Activated CD4-positive, alpha-beta T cell treated with anti-CD3 and anti-CD28 coated beads, Interleukin-2, amount 50 U/mL, for 1 hour (primary cell): ENCODE measurements at places on chromosomes 7 and 10.

DNA sequence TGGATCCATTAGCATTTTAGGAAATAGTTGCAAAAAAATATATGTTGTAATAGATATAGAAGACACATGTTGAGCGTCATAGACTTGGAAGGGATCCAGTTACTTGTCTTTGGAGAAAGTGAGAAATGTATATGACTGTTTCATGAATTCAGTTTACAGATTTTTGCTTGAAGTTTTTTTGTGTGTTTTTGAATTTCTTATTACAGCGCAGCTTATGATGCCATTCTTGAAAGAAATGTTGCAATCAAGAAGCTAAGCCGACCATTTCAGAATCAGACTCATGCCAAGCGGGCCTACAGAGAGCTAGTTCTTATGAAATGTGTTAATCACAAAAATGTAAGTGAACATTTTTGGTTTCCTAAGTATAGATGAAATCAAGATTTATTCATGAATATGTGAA, 98.2 kb downstream of the MAPK8 start:
- DNase-seq = no peak

DNA sequence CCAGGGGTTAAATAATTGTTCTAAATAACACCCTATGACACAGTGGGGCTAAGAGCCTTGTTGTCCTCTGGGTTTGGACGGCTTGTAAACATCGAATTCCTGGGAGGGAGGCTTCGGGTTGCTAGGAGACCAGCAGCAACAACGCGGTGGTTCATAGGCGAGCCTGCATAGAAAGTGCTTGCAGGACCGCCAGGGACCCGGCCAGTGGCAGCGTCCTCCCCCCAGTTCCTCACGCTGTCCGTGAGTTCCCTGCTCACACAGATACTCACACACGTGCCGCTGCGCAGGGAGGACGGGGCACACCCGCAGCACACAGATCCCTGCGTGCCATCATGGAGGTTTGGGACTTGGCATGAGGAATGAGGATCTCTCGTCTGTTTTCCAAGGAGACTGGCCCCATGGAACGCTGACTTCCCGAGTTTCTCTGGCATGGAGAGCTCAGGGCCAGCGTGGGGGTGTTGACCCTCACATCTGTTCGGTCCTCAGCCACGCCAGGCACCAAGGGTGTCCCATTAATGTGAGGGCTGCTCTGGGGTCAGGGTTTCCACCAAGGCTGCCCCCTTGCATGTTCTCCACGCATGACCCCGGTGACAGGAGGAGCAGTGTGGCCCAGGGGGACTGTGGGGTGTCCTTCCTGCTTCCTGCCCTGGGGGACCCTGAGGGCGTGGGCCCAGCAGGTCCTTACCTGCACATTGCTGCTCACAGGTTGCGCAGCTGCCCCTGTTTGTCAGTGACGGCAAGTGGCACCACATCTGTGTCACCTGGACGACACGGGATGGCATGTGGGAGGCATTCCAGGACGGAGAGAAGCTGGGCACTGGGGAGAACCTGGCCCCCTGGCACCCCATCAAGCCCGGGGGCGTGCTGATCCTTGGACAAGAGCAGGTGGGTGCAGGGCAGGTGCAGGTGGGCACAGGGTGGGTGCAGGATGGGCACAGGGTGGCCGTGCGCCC, 9.7 kb downstream of the NPTX2 start:
- DNase-seq = no peak

DNA sequence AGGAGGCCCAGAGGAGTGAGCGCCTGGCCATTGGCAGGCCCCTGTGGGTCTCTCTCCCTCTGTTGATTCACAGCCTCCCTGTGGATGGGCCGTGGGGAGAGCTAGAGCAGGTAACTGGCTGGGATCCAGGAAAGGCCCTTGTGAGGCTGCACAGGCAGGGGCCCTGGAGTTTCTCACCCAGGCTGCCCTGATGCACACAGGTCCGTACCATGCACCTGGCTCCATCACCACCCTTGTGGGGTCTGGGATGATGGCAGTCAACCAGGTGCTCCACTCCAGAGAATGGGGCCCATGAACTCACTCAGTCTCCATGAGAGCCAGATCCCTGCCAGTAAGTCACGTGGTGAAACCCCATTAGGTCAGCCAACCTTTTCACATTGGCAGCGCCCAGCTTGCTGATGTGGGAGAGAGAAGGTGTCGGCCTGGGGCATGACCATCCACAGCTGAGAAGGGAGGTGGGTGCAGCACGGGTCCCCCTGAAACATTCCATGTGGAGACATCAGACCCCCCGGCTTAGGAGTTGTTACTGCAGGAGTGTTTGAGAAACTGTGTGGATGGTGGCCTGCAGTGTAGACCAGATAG, 320.8 kb downstream of the ADARB2 start:
- DNase-seq = no peak

- DNase-seq = no peak
Observed at GRCh38 chr7:125465527-125465926, 535.9 kb upstream of the POT1 start.

DNA sequence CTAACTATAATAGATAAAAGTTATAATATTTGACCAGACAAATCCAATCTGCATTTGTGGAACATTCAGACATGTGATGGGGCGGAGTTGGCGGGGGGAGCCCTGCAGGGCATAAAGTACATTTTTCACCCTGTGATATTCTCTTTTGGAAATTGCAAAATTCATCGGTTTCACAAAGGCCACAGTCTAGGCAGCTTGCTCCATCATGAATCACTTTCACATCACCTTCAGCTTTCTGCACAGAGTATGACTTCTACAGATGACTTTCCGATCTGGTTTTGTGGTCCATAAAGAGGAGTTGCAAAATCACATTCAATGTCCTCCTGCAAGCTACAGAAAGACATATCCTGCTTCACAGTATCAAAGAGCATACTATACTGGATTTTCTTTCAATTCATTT, 51.4 kb upstream of the APBB1IP start:
- no peak for DNase-seq

- DNase-seq = no peak
Observed at GRCh38 chr10:48474765-48475365, 130.0 kb downstream of the ARHGAP22 start.

DNA sequence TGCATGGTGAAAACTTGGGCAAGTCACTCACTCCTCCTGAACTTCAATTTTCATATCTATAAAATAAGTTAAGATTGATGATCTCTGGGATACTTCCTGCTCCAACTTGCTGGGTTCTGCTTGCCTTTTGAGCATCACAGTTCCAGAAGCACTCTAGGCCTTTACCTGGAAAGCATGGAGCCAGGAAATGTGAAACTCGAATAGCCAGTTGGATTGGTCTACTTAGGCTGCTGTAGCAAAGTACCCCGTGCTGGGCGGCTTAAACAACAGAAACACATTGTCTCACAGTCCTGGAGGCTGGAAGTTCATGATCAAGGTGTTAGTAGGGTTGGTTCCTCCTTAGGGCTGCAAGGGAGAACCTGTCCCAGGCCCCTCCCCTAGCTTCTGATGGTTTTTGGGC, 64.5 kb downstream of the NAMPT start:
- no peak for DNase-seq

GRCh38 chr10:79561257-79561656, 1.1 kb upstream of the SFTPA2 start:
- no peak for DNase-seq

DNA sequence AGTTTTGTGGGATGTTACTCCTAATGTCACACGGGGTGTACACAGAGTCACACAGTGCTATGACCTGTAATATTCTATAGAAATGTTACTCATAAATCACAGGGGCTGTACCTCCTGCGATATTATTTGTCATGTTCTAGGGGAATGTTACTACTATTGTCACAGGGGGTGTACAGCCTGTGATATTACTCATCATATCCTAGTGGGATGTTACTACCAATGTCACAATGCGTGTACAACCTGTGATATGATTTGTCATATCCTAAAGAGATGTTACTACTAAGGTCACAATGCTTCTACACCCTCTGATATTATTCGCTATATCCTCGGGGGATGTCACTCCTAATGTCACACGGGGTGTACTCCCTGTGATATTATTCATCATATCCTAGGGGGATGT, 7.6 kb upstream of the CCZ1B start:
- no peak for DNase-seq

DNA sequence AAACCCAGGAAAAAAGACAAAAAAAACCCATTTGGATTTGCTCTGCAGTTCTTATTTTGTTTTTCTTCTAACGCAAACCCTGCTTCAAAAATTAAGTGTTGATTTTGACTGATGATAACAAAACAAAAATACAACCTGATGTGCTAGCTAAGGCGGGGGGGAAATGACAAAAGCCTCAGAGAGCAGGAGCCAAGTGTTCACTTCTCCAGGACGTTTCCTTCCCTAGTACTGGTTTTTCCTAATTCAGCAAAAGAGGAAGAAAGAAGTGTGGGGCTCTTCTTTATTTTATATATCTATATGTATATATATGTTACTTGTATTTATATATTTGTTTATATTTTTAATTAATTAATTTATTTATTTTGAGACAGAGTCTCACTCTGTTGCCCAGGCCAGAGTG, 28.0 kb downstream of the SNX10 start:
- DNase-seq = no peak

DNA sequence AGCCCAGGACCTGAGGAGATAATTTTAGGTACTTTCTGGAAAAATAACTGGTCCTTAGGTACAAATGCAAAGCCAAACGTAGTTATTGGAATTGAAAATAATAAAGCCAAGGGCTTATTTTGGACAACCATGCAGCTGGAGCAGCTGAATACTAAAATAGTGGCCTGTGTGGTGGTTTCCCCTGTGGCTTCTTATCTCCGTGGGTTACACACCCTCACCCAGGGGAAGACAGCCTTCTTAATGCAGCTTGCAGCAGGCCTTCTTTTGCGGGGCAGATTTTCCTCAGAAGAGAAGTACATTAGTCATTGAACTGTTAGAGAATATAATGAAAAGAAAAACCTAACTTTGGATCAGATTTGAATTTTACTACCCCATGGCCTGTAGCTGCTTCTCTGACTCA, 133.5 kb downstream of the ST7 start:
- DNase-seq = no peak

DNA sequence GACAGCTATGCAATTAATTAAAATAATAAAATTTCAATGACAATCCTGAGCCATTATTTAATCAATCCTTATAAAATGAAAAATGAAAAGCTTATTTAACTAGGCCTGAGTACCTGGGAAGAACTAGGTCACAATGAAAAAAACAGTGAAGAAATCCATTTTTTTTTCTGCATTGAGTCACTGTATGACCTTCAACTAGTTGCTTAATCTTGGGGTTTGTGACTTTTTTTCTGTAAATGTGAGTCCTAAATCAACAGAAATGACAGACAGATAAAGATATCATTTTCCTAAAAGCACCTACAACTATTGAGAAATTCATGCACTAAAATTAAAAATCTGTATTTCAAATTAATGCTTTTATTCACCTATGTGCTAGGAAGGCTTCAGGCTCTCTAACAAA, 96.8 kb downstream of the TMEM26 start:
- DNase-seq = no peak
